ENCODE measurements at places on chromosomes 7 and 10.

- no peak for DNase-seq
These were observed 144.0 kb upstream of the ASAH2 start for GRCh38 chr10:50395271-50395670.

DNA sequence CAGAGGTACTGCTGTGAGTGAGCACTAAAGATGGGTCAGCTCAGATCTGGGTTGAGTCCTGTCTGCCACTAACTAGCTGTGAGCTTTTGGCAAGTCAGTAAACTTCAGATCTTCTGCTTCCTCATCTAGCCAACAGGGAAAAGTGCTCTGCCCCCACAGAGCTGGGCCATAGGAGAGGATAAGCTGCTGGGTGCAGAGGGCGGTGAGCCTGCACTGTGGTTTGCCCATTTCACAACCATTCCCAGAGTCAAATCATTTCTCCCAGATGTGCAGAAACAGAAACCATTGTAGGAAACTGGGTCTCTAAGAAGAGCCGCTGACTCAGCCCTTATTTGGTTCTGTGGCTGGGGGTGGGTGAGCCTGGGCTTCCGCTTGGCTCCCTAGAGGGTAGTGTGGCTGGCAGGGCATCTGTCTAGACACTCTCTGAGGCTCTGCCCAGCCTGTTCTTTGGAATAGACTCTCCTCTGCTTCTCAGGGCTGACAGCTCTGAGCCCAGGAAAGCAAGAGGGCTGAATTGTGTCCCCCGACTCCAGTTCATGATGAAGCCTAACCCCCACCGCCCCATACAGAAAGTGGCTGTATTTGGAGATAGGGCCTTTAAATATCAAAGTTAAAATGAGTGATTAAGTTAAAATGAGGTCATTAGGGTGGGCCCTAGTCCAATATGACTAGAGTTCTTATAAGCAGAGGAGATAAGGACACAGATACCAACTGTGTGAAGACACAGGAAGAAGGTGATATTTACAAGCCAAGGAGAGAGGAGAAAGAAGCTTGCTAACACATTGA, 29.5 kb upstream of the ARHGAP22 start:
- DNase-seq: no peak

- no peak for DNase-seq
These were observed 139.0 kb upstream of the MTPN start for GRCh38 chr7:136116186-136116585.

GRCh38 chr10:86506062-86506461, 15.5 kb downstream of the WAPL start:
- DNase-seq: no peak

GRCh38 chr10:86596266-86596665, 58.1 kb upstream of the OPN4 start:
- no peak for DNase-seq

DNA sequence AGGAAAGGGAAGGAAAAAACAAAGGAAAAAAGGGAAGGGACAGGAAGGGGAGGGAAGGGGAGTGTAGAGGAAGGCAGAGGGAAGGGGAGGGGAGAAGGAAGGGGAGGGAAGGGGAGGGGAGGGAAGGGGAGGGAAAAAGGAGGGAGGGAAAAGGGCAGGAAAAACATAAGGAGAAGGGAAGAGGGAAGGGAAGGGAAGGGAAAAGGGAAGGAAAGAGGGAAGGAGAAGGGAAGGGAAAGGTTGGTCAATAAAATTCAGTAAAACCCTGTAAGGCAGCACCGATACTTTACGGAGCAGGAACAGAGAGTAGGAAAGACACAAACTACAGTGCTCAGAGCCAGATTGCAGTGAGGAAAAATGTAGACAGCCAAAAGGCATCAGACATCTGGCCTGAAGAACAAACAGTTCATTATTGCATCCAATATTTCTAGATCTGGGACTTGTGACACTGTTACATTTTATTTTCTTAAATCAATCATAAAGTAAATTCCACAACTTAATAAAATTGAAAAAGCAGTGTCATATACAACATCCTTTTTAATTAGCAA, 322.0 kb downstream of the CRPPA start:
- no peak for DNase-seq

GRCh38 chr10:18419945-18420344, 231.4 kb downstream of the NSUN6 start:
- no peak for DNase-seq

GRCh38 chr10:71219918-71220688, 7.7 kb downstream of the UNC5B start:
- DNase-seq: no peak

- DNase-seq: no peak
These were observed 10.8 kb downstream of the STEAP2 start for GRCh38 chr7:90222390-90222789.

DNA sequence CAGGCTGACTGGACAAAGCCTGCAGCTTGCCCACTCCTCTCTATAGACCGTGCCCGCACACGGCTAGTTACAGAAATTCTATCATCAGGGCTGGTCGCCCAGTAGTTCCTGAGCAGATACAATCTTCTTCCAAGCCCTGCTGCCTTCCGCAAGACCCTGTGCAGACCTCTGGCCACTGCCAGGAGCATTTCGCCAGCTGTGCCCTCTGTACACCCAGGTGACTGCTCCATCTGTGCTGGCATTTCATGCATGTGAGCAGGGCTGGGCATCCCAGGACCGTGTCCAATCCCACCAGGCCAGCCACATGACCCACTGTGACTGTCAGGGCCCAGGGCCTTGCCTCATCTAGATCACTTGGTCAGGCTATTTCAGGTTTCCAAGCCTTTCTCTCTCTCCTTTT, 36.9 kb downstream of the HSPA12A start:
- DNase-seq: no peak

DNA sequence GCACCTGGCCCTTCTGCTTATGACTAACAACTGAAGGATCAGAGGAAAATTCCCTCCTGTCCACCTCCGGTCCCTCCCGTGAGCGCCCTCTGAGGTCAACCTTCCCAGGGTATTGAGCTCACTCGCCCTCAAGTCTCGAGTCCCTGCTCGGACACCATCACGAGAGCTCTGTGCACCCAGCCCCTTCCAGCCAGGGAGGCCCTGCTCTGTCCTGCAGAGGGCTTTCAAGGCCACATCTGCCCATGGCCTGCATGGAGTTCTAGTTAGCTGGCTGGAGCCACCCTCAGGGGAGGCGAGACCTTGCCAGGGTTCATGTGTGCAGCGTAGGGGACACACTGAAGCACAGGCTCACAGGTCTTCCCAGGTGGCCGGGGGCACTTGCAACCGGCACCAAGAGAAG, 110.9 kb upstream of the MACROH2A2 start:
- DNase-seq: no peak

Data from central memory CD4-positive, alpha-beta T cell (primary cell).